KG1 (cell line): ENCODE measurements at places on chromosomes 6 and 20.

DNA sequence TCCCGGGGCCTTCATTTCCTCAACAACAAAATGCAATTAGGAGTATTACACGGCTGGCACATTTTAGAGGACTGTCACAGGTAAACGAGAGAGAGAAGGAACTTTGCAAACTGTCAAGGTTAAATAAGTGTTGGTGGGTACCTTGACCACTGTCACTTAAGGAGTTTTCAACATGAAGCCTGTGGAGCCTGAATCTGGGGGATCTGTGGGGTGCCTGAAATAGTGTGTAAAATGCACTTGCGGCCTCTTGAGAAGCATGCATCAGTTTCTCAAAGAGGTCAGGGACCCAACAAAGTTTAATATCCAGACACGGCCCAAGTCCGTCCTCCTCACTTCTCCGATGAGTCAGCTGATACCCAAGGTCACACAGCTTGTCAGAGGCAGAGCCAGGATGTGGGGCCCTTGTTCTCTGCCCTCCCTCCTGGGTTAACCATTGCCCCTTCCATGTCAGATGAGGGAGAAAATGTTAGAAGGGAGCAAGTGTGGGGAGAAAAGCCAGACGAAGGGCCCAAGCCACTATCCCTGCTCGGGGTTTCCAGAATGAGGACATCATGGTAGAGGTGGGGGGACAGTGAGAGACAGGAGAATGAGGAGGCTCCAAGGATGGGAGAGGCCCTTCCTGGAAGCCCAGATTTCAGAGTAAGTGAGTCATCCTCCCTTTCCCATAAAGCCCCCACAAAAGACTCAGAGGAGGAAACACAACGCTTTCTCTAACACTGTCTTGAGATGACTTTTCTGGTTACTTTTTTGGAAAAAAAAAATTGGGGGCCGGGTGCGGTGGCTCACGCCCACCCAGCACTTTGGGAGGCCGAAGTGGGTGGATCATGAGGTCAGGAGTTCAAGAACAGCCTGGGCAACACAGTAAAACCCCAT, 42.2 kb downstream of the C6orf132 start:
- DNase-seq, result no peak

GRCh38 chr6:144165784-144166183, 15.5 kb downstream of the STX11 start:
- no peak for DNase-seq

GRCh38 chr20:3814928-3815495, 5.3 kb upstream of the AP5S1 start:
- no peak for DNase-seq

GRCh38 chr6:4774715-4775493, 1.3 kb upstream of the CDYL start:
- DNase-seq, result no peak

DNA sequence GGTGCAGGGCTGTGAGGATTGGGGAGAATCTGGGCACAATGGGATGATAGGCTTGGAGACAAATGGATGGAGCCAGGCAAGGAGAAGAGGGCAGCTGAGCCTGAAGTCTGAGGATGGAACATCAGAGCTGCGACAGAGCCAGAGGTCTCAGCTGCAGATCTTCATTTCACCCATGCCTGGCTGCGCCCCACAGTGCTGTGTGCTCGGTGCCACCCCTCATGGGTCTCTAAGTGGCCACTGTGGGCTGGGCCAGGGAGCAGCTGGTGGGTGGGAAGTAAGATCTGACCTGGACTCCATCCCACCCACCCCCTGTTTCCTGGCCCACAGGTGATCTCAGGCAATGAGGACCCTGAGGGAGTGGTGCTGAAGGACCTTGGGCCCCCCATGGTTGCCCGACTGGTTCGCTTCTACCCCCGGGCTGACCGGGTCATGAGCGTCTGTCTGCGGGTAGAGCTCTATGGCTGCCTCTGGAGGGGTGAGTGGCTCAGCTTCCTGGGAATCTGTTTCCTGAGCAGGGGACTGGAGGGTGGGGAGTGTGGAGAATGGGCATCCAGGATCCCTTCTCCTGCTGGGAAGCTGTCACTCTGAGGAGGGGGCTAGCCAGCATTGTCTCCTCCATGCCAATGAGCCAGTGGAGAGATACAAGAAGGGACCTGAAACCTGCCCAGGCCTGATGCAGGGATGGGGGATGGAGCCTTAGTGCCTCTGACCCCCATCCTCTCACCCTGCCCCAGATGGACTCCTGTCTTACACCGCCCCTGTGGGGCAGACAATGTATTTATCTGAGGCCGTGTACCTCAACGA, 6.5 kb downstream of the DDR1 start:
- no peak for DNase-seq

DNA sequence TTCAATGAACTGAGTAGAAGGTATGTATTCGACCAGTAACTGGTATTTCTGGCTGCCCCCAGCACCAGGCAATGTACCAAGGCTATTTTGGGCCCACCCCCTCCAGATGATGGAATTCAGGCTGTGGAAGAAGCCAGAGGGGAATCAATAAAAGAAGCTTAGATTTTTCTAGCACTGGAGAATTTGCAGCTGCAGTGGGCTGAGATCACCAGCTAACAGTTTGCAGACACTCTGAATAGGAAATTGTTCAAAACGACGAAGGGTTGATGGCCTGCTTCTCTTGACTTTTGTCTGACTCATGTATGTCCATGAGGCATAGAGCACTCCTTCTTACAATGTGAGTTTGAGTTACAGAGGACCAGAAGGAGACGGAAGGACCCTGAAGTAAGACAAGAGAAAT, 32.4 kb upstream of the FBXO9 start:
- no peak for DNase-seq

DNA sequence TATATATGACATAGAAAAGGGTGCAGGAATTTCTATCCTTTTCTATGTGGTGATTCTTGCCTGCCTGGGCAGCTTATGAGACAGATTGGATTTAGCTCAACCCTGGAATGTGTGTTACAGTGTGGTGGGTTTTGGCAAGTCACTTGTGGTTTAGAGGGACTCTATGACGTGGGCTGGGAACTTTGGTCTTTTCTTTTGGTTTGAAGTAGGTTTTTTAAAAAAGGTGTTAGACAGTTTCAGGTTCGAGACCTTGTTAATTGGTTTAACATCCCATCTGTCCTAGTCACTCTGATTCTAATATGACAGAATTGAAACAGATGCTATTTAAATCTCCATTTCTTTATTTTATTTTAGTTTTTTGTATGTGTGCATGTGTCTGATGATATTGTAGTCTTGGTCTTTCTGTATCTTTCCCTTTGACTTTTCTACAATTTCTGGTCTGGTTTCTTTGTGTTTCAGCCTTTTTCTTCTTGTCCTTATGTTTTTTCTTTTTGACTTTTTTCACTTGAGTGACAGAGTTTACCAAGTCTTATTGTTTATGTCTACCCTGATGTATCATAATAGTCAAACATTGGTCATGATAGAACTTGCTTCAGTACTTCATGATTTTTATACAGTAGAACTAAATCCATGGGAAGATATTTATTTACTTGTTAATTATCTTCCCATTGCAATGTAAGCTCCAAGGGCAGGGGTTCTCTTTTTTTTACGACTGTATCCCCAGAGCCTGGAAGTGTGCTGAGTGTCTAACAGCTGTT, 174.3 kb downstream of the CDKAL1 start:
- DNase-seq, result no peak

DNA sequence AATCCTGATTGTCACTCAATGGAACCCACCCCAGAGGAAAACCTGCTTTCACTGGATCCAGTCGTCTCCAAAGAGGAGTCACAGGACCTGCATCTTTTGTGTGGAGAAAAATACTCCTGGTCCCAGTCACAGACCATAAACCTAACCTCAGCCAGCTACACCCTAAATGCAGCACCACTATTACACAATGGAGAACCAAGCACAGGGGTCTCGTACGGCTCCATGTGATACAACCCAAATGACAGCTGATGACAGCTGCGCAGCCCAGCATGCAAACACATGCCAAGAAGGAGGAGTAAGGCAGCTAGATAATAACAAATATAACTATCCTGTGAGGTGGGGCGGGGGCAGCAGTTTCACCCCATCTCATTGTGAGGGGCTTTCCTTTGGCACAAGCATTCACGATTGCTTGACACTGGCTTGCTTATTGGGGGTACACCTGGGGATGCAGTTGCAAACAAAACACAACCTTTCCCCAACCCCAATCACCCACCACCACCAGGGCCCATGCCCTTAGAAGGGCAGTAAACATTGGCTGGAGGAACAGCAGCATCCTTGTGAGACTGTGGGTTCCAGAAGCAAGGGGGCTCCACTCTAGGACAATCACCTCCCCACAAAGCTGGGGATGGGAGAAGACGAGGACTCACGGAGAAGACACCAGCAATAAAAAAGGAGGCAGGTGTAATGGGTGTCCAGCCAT, 51.5 kb downstream of the TRERF1 start:
- DNase-seq, result no peak

DNA sequence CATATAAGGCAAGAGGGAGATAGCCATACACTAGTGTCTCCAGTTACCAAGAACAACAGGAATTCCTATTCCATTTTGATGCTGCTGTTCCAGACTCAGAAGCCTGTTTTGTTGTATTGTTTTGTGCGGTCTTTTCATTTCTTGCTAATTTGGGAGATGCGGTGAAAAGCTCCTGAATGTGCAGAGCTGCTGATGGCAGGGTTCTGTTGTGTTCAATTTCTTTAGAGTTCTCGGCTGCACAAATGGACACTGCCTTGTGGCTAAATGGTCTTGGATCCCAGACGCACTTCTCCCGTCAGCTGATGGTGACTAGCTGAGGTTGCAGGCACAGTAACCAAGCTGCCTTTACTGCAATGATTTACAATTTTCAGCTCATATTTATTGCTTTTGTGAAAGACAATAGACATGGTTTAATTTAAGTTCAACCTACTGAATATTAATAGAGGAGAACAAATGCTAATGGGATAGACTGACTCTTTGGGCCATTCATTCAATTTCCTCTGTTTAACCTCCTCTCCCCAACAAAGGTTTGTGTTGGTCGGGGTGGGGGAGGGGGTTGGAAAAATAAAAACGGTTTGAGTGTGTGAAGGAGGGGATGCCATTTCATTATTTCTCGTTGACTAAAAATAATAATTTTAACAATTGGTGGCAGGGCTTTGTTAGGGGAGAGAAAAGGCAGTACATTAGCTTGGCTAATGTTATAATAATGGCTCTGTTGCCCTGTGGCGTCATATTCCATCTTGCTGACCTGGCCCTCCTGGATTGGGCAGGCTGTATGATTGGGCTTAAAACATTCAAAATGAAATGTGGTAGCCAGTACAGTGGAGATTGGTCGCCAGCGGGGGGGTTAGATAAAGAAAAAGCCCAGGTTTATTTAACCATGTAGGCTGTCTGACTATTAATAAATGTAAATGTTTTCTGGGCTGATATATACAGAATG, 159.5 kb downstream of the JARID2 start:
- no peak for DNase-seq
